ENCODE measurements at places on chromosomes 16 and 17.

- no peak for DNase-seq
Measured at GRCh38 chr16:29717113-29717512, 28.7 kb downstream of the C16orf54 start.

DNA sequence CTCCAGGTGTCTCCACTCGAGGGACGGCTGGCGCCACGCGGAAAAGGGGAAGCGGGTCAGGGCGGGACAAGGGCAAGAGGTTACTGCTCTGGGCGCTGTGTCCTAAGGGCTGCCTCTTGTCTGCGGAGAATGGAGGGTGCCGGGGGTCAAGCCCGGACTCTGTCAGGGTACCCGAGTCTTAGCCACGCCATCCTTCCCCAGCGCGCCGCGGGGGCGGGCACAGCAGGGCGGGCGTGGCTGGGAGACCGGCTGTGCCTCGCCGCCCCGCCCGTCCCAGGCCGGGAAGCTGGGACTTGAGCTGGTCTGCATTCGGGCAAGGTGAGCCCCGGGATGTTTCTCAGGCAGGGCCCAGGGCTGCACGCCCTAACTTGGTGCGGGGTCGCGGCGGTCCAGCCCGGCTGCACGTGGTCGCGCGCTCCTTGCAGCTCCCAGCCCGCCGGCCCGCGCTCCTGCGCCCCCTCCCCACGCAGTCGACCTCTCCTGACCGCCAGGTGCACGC lies 6.2 kb upstream of the ACTG1 start:
- DNase-seq: peak; percentile 50

DNA sequence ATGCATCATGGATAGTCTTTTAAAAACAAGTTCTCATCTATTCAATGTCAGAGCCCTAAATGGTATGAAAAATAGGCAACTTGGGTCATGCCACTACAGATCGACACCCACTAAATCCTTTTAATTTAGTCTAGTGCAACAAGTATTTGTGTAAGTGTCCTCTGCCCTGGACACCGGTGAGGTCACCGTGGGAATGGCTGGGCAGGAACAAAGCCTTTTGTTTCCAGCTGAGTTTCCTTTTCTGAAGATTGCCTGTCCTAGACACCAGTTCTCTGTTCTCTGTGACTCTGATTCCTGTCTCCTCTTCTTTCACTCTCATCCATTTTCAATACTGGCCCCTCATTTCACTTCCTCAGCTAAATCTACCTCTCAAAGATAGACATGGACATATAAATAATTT lies 446.5 kb downstream of the MAF start:
- no peak for DNase-seq

DNA sequence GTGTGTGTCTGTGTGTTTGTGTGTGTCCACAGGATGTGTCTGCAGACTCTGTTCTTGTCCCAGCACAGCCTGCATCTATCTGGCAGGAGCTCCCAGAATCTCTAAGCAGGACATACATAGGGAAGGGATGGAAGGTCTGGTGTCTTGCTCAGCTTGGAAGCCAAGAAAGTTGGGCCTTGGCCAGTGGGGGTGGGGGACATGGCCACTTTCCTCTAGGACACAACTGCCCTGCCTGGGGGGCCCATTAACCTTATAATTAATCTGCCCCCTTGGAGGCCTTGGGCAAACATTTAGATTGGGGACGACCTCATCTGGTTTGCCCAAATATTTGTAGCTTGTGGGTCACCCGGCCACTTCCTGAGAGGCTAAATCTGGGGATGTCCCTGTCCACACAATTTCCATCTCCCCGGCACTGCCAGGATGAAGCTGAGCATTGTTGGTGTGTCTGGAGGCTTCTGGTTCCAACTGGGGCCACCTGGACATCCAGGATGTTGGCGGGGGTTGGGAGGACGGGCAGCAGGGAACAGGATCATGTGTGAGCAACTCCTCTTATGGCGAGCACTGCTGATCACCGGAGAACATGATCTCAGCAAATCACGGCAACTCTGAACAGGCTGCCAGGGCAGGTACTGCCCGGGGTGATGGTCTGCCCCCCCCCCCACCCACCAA lies 17.2 kb upstream of the FOXF1 start:
- no peak for DNase-seq

GRCh38 chr17:60959696-60960095 lies 282.0 kb downstream of the BCAS3 start:
- no peak for DNase-seq

Measured in activated T-cell treated with anti-CD3 and anti-CD28 coated beads, Interleukin-2, amount 50 U/mL, for 72 hours (primary cell).